Naive thymus-derived CD8-positive, alpha-beta T cell (primary cell): ENCODE measurements at places on chromosomes 6 and 20.

- no peak overlapping the region for H3K27ac ChIP-seq
- no peak overlapping the region for H3K4me3 ChIP-seq
- H3K27me3 ChIP-seq: no peaks in the 10 kb centered on the region
- no peak for DNase-seq
Observed at GRCh38 chr6:16729744-16730143, 31.5 kb downstream of the ATXN1 start.

- no peak overlapping the region for H3K4me3 ChIP-seq
- H3K27me3 ChIP-seq: peaks cover 58% of the 10 kb centered on the region
- H3K36me3 ChIP-seq: peaks cover 2% of the 10 kb centered on the region
- DNase-seq: no peak
- peaks cover 2% of the 10 kb centered on the region for H3K4me1 ChIP-seq
- no peak overlapping the region for H3K27ac ChIP-seq
Observed at GRCh38 chr20:59577037-59577808, 27.1 kb upstream of the PHACTR3 start.

DNA sequence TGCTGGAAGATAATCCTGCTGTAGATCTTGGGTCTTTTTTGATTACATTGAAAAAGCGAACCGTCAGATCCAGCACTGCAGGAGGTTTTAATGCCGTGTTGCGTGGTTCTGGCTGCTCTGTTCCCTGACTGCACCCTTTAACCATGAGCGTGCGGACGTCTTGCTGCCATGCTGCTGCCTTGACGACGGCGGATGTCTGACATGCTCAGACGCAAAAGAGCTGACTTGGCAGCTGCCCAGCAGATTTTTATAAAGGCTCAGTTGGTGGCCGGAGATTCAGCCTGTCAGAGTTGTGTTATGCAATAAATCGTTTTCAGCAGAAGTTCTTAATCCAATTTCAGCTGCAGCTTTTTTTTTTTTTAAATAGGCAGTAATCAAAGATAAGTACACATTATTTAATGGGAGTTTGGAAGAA lies 119.4 kb downstream of the JARID2 start:
- H3K27me3 ChIP-seq: no peaks in the 10 kb centered on the region
- H3K4me1 ChIP-seq: peaks cover 29% of the 10 kb centered on the region
- DNase-seq: peak; percentile 79
- H3K36me3 ChIP-seq: peaks cover 2% of the 10 kb centered on the region
- H3K4me3 ChIP-seq: peak overlapping the region; percentile 72

- no peak overlapping the region for H3K4me3 ChIP-seq
- peaks cover 11% of the 10 kb centered on the region for H3K4me1 ChIP-seq
- no peaks in the 10 kb centered on the region for H3K36me3 ChIP-seq
- H3K27ac ChIP-seq: no peak overlapping the region
- no peaks in the 10 kb centered on the region for H3K27me3 ChIP-seq
Observed at GRCh38 chr6:87728706-87729105, 26.7 kb upstream of the AKIRIN2 start.

- no peaks in the 10 kb centered on the region for H3K27me3 ChIP-seq
- no peaks in the 10 kb centered on the region for H3K36me3 ChIP-seq
- H3K4me1 ChIP-seq: no peaks in the 10 kb centered on the region
- DNase-seq: no peak
- H3K27ac ChIP-seq: no peak overlapping the region
Observed at GRCh38 chr6:114421199-114421598, 78.4 kb upstream of the HS3ST5 start.

DNA sequence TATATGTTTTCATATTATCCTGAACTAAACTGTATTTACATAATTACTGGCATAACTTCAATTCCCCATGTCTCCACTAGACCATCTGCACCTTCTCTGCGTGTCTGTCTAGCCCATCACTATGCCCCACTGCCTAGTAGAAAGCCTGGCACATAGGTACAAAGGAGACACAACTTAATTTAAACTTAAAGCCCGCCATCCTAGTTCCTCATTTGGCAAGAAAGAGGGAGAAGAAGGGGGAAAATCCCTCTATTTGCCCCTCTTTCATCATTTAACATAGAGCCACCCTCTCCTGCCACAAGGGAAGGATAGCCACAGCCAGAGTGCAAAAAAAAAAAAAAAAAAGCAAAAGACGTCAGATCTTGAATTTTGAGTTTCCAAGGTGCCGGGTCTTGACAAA lies 1.8 kb downstream of the PKIG start:
- no peak for DNase-seq
- H3K4me3 ChIP-seq: peak overlapping the region; percentile 74
- peaks cover 70% of the 10 kb centered on the region for H3K4me1 ChIP-seq
- no peak overlapping the region for H3K27ac ChIP-seq

DNA sequence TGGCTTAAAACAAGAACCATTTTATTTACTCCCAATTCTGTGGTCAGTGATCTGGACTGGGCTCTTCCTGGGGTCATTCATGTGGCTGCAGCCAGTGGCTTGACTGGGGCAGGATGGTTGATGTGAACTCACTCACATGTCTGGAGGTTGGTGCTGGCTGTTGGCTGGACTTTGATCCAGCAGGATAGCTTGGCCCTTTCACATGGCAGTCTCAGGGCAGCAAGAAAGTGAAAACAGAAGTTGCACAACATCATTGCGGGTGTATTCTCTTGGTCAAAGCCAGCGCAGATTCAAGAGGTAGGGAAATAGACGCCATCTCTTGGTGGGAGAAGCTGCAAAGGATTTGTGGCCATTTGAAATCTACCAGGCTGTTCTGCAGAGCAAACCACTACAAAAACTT lies 77.2 kb downstream of the MDGA1 start:
- H3K4me1 ChIP-seq: peaks cover 45% of the 10 kb centered on the region
- DNase-seq: no peak
- H3K27me3 ChIP-seq: peaks cover 2% of the 10 kb centered on the region
- H3K27ac ChIP-seq: no peak overlapping the region
- peak overlapping the region; percentile 21 for H3K4me3 ChIP-seq

DNA sequence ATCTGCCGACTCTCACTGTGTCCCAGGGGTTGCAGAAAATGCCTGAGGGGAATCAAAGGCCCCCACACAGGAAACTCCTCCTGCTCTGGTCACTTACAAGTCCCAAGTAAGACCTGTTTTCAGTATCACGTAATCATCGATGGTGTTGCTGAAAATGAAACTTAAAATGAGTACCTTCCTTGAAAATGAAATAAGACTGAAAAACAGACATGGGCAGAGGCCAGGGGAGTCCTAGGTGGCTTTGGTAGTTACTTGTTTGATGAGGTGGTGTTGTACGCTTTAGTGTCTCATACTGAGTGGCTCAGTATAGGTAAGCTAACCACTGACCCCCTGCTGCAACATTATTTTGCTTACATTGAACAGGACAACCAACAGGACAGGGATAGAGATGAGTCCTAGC lies 43.0 kb upstream of the SYNCRIP start:
- H3K4me1 ChIP-seq: no peaks in the 10 kb centered on the region
- H3K4me3 ChIP-seq: no peak overlapping the region
- H3K27ac ChIP-seq: no peak overlapping the region
- H3K27me3 ChIP-seq: no peaks in the 10 kb centered on the region

GRCh38 chr20:5486377-5487054 lies 169.8 kb upstream of the PROKR2 start:
- H3K4me1 ChIP-seq: peaks cover 31% of the 10 kb centered on the region
- H3K27me3 ChIP-seq: peaks cover 4% of the 10 kb centered on the region
- no peaks in the 10 kb centered on the region for H3K36me3 ChIP-seq
- H3K27ac ChIP-seq: peak overlapping the region; percentile 57
- no peak for DNase-seq
- H3K4me3 ChIP-seq: peak overlapping the region; percentile 0

GRCh38 chr6:62613928-62614327 lies 327.9 kb upstream of the KHDRBS2 start:
- no peaks in the 10 kb centered on the region for H3K36me3 ChIP-seq
- no peak overlapping the region for H3K4me3 ChIP-seq
- no peak for DNase-seq
- no peaks in the 10 kb centered on the region for H3K4me1 ChIP-seq

GRCh38 chr6:165985806-165986299 lies 181.8 kb downstream of the TBXT start:
- H3K4me3 ChIP-seq: no peak overlapping the region
- H3K27ac ChIP-seq: no peak overlapping the region
- H3K36me3 ChIP-seq: no peaks in the 10 kb centered on the region
- H3K27me3 ChIP-seq: peaks cover 45% of the 10 kb centered on the region
- H3K4me1 ChIP-seq: peaks cover 9% of the 10 kb centered on the region

- no peaks in the 10 kb centered on the region for H3K4me1 ChIP-seq
- no peak overlapping the region for H3K4me3 ChIP-seq
- H3K27ac ChIP-seq: no peak overlapping the region
- no peak for DNase-seq
Observed at GRCh38 chr20:61608275-61609085, 356.4 kb downstream of the CDH4 start.

- H3K4me3 ChIP-seq: no peak overlapping the region
- no peaks in the 10 kb centered on the region for H3K4me1 ChIP-seq
- no peaks in the 10 kb centered on the region for H3K36me3 ChIP-seq
- peaks cover 19% of the 10 kb centered on the region for H3K27me3 ChIP-seq
- no peak for DNase-seq
Observed at GRCh38 chr20:59564171-59564570, 40.2 kb upstream of the PHACTR3 start.

DNA sequence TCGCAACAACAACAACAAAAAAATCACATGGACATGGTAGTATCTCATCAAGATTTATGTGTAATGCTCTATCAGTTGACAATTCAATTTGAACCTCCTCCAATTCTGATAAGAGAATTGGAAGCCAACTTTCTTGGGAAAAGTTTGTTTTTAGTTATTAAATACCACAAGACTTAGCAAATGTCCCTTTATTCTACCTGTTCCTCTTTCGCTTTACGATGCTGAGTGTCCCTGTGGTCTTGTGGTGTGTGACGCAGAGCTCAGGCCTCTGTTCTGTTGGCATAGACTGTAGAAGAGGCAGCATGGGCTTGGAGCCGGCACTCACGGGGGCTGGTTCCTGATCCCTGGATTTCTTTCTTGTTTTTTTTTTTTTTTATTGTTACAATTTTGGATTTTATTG lies 76.7 kb downstream of the PSMB1 start:
- H3K4me3 ChIP-seq: no peak overlapping the region
- H3K27ac ChIP-seq: no peak overlapping the region
- H3K4me1 ChIP-seq: no peaks in the 10 kb centered on the region
- peaks cover 2% of the 10 kb centered on the region for H3K36me3 ChIP-seq

DNA sequence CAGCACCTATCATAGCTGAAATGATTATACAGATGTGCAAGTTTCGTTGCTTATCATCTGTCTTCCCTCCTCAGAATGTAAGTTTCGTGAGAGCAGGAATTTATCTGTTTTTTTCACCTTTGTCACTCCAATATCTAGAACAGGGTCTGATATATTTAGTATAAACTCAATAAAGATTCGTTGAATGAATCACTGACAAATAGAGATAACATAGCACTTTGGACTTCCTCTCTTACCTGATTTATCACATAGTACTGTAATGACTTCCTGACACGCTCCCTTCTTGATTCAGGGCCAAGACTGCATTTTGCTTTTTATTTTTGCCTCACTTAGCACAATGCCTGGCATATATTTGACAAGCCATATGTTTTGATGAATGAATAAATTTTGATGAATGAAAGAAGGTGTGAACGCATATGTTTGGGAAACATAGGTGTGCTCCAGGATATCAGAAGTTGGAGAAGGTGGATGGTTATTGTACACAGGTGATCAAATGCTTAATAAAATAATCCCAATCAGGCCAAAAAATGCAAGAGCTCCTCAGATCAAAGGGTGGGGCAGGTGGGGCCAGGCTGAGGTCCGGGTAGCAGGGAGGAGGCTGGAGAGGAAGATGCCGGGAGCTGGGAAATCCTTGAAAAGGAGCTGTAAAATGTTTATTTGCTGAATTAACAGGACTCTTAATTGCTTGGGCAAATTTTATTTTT lies 33.0 kb downstream of the PIM1 start:
- no peaks in the 10 kb centered on the region for H3K36me3 ChIP-seq
- peak overlapping the region; percentile 52 for H3K4me3 ChIP-seq
- H3K27ac ChIP-seq: peak overlapping the region; percentile 87
- DNase-seq: peak; percentile 27
- no peaks in the 10 kb centered on the region for H3K27me3 ChIP-seq

DNA sequence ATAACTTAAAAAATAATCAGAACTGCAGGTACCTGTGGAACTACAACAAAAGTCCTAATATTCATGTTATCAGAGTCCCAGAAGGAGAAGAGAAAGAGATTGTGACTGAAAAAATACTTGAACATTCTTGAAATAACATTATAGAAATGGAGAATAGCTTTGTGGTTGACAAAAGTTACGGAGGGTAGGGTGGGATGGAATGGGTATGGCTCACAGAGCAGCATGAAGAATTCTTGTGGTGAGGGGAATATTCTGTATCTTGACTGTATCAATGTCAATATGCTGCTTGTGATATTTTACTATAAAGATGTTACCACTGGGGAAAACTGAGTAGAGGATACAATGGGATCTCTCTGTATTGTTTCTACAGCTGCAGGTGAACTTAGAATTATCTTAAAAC lies 122.5 kb downstream of the DST start:
- no peaks in the 10 kb centered on the region for H3K27me3 ChIP-seq
- H3K4me3 ChIP-seq: no peak overlapping the region
- no peak for DNase-seq
- no peaks in the 10 kb centered on the region for H3K4me1 ChIP-seq

GRCh38 chr6:147911686-147912085 lies 403.2 kb downstream of the SAMD5 start:
- no peak for DNase-seq
- H3K36me3 ChIP-seq: no peaks in the 10 kb centered on the region
- H3K4me1 ChIP-seq: no peaks in the 10 kb centered on the region
- no peaks in the 10 kb centered on the region for H3K27me3 ChIP-seq

- no peak overlapping the region for H3K4me3 ChIP-seq
- H3K27ac ChIP-seq: no peak overlapping the region
- H3K27me3 ChIP-seq: no peaks in the 10 kb centered on the region
- DNase-seq: no peak
- H3K4me1 ChIP-seq: no peaks in the 10 kb centered on the region
- H3K36me3 ChIP-seq: no peaks in the 10 kb centered on the region
Observed at GRCh38 chr20:44727039-44727438, 11.9 kb downstream of the CCN5 start.

- no peaks in the 10 kb centered on the region for H3K36me3 ChIP-seq
- H3K4me3 ChIP-seq: no peak overlapping the region
- H3K4me1 ChIP-seq: peaks cover 21% of the 10 kb centered on the region
Observed at GRCh38 chr20:58639182-58640146, 11.6 kb upstream of the STX16 start.

DNA sequence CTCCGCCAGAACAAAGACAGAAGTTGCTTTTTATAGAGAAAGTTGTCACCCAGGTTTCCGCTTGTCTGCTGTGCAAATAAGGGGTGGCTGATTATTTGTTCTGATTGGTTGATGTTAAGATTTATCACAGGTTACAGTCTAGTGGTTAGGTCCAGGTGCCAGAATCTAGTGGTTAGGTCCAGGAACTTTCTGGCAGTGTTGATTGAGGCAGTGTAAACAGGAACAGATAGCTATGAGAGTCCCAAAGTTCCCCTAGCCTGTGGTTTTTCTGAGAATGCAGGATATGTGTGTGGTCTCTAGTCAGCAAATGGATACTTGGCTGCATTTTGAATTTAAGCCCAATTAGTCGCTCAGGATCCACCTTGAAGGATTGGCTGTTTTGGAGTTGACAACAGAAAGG lies 148.0 kb downstream of the TMEM200A start:
- H3K4me3 ChIP-seq: peak overlapping the region; percentile 49
- no peaks in the 10 kb centered on the region for H3K27me3 ChIP-seq
- no peaks in the 10 kb centered on the region for H3K36me3 ChIP-seq
- H3K4me1 ChIP-seq: peaks cover 68% of the 10 kb centered on the region
- H3K27ac ChIP-seq: peak overlapping the region; percentile 84

GRCh38 chr6:74577619-74578018 lies 628.2 kb downstream of the COL12A1 start:
- no peaks in the 10 kb centered on the region for H3K27me3 ChIP-seq
- no peaks in the 10 kb centered on the region for H3K4me1 ChIP-seq
- H3K4me3 ChIP-seq: no peak overlapping the region
- DNase-seq: no peak
- no peaks in the 10 kb centered on the region for H3K36me3 ChIP-seq

GRCh38 chr6:15487262-15487661 lies 175.6 kb downstream of the DTNBP1 start:
- no peak for DNase-seq
- H3K27me3 ChIP-seq: no peaks in the 10 kb centered on the region
- H3K36me3 ChIP-seq: no peaks in the 10 kb centered on the region
- H3K27ac ChIP-seq: no peak overlapping the region
- no peak overlapping the region for H3K4me3 ChIP-seq
